ENCODE measurements at places on chromosomes 1 and 21.
A peak's percentile ranks its signal among the peaks of the same experiment; 100 is the strongest.

DNA sequence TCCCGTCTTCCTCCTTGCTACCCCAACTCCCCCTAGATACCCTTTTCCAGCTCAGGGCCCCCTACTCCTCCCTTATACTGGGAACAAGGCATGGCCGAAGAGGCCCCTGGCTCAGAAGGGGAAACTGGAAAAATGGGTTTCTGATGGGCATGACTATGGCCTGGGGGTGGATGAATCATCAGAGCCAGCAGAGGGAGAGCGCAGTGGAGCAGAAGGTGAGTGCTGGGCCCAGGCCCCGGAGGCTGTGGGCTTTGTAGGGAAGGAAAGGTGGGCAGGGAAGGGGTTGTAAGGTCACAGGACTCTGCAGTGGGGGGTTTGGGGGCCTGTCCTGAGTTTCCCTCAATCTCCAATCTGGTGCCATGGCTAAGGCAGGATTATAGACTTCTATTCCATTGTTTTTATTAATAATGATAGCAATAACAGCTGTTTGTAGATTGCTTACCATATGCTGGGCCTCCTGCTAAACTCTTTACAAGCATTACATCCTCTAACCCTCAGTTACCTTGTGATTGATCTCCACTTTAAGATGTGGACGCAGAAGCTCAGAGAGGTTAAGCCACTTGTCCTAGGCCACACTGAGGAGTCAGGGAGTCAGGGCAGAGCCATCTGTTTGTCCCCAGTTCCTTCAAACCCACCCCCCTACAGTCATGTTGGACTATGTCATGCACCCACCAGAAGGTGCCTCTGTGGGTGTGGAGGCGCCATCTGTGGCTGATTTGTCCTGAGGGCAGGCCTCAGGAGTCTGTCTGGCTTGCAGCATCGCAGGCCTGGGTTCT is 36.2 kb upstream of the ZNF362 start:
- DNase-seq = peak; percentile 86

- peak; percentile 38 for DNase-seq
Measured at GRCh38 chr1:68314151-68314780, 81.9 kb upstream of the WLS start.

DNA sequence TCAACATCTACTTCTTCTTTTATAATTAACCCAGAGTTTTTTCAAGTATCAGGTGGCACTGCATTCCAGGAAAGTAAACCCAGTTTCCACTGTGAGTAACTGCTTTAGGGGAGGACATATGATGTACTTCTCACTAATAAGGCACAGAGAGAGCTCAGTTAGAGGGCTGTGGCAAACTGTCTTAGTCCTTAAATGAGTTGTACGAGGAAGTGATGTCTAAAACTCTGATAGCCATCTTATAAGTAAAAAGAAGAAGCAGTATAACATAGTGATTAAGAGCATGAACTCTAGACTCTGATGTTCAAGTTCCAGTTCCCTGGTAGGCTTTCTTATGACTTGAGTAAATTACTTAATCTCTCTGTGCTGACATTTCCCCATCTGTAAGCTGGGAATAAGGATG is 58.7 kb upstream of the PTGS2 start:
- DNase-seq = no peak

DNA sequence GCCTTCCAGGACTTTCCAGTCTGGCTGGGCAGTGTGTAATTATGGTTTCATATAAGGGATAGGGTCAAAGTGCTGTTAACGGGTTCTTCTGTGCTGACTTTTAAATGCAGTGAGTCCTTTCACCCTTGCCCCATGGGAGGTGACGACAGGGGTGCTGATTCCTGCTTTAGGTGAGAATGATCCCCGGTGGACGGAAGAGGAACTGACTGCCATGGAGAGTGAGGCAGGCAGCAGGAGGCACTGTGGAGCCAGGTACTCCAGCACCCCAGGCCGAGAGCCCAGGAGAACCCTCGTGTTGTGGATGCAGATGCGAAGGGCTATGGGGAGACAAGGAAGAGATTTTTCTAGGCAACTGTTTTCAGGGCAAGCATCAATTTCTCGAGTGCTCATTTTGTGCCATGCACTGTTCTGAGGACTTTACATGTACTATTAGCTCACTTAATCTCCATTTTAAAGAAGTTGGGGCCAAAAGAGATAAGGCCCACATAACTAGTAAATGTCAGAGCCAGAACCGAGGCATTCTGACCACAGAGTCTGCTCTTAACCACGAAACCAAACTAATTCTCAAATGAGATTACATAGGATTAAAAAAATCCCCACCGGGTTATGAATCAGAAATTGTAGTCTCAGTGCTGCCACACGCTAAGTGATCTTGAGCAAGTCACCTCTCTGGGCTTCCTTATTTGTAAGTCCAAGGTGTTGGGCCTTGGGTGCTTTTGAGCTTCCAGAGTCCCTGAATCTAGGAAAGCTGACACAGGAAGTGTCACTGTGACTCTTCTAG is 28.2 kb downstream of the STPG1 start:
- peak; percentile 41 for DNase-seq

GRCh38 chr1:71245246-71245645 is 164.4 kb upstream of the ZRANB2 start:
- DNase-seq = no peak

DNA sequence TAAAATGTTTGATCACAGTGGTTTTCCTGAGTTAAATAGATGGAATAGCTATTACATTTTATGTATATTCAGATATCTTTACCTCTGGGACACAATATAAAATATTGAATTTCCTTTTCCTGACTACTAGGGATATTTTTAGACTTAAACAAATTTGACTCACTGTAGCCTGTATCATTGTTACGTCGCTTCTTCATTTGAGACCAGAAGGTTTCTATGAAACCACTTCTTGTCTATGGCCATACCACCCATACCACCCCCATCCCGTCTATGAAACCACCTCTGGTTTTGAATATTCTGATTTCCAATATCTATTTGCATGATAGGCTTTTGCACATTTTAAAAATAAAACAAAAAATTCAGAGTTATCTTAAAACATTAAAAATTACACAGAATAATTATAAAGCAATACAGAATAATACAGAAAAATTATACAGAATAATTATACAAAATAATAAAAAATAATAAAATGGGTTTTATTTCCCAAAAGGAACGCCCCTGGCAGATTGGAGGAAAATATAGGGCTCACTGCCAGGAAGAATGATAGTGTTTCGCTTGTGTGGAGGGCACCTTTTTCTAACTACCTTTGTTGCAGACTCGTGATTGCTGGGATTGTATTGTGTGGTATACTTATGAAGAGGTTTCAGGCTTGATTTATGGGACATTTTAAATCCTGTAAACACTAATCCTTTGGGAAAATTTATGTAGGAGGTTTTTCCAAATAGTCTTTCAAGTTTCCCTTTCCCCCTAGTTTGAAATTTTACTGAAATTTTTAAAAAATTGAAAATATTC is 4.7 kb downstream of the SPEN start:
- DNase-seq = no peak

DNA sequence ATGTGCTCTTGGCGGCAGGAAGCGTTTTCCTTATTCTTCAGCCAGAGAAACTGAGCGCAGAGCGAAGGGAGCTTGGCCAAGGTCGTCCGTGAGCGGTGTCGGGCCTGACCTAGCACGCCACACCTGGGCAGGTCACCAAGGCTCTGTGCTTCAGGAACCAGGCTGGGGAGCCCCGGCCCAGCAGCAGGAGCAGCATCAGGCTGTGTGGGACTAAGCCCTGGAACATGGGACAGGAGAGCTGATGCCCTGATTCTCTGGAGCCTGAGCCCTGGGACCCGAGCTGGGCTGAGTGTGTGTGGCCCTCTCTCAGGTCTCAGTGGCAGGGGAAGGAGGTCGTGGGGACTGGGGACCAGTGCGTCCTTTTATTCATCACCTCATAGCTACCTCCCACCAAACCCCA is 65.2 kb upstream of the ABCG1 start:
- no peak for DNase-seq

DNA sequence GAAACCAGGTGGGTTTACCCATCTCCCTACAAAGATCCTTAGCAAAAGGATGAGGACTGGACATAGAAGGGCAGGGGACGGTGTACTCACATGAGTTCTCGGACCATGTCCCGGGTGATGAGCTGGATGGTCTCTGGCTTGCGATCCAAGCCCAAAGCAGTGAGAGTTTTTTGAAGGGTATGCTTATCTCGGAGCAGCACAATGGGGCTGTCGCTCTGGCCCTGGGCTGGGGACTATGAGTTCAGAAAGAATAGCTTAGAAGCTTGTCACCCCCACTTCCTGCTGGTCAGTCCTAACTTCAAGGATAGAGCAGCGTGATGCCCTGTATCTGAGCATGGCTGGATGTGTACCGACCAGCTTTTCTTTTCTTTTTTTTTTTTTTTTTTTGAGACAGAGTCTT is 9.6 kb downstream of the CFAP45 start:
- DNase-seq = peak; percentile 48

- no peak for DNase-seq
Measured at GRCh38 chr1:173502104-173502503, 25.0 kb downstream of the PRDX6 start.

GRCh38 chr1:201710632-201711597 is 118.0 kb upstream of the IPO9 start:
- DNase-seq = peak; percentile 42

DNA sequence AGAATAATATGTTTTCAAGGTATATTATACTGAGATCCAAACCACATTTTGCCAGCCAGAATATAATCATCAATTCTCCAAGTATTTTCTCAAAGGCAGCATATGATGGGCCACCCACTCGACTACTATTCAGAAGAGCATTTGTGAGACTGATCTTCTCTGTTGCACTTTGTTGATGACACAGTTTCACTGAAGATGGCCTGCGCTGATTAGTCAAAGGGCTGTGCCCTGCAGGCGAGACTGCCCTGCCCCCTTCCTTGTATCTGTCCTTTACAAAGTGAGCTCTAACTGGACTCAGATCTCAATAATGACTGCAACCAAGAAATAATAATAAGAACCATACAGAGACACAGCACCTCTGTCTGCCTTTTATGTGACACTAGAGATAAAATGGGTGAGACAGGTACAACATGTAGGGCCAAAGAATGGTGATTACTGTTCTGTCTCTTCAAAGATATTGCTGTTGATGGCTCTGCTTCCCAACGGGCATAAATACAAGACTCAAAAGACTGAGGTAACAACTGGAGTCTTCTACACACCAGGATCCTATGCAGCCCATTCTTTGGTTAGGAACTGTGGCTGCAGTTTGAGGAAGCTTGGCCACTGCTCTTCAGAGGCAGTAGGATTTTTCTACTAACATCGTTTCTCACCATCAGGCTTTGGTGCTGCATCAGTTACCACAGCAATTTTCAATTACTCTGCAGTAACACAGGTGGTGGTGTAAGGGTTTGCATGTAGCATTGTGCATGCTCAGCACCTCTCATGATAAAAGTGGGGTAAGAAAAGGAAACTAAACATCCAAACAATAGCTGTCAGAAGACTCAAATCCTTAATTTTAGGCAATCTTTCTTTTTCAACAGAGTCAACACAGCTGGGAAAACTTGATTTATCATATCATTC is 481.1 kb downstream of the PTBP2 start:
- peak; percentile 24 for DNase-seq

DNA sequence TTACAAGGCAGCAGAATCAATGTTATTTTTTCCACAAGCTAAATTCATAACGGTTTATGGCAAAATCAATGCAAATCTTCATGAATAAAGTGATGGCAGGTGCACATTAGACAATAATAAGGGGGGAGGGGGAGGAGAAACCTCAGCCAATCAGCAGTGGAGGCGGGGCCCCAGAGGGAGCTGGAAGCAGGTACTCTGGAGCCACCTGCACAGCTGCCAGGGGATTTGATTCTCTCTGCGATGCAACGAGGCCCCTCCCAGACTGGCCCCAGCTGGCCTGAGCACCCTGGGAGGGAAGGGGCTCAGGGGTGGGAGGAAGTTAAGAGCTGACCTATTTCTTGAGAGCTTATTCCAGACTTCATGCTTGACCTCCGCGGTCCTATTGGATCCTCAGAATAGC is 127.8 kb upstream of the IGSF21 start:
- no peak for DNase-seq
